Occipital lobe (tissue), 3 donors: ENCODE measurements at places on chromosomes 4 and X. TPM values are rescaled to one million over a fixed set of nuclear protein-coding genes. Genes with fewer than 3 reads are reported as not detected.
A peak's percentile ranks its signal among the peaks of the same experiment; 100 is the strongest.

- DNase-seq, result no peak
Measured at GRCh38 chr4:96993560-96993959, 1149.7 kb downstream of the STPG2 start.

DNA sequence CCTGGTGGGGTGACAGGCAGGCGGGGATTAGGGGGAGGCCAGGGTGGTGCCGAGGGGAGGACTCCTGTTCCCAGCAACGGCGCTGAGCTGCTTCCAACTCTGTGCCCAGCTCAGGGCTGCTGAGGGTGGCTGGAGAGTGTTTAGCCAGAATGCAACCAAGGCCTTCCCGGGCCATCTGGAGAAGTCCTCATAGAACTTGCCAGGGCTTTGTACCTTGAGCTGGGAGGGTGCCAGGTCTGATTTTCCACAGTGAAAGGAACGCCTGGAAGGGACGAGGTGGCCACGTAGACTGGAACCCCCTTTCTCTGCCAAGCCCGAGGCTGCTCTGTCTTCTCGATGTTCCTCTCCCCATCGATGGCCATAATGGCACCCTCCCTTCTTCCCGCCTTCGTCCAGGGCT, 57.0 kb upstream of the GPR78 start:
- DNase-seq, result no peak

DNA sequence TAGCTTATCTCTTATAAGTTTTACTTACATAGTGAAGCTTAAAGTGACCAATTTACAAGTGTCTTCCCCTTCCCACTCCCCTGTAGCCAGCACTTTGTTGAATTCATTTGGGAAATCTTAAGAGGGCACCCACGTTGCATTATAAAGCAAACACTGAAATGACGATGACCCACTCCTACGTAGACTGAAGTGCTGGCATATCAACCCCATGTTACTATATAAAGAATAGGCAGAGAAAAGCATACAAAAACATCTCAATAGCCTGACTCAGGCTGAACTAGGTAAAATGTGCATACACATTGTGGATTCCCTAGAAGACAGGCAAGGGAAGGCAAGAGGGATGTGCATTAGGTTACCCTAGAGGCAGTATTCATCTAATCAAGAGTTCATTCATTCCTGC, 313.4 kb downstream of the TENM3 start:
- DNase-seq, result no peak

- DNase-seq, result peak; percentile 21
Measured at GRCh38 chrX:120446498-120446897, 22.6 kb downstream of the LAMP2 start.

ADH6 gene
- total RNA-seq, result not detected

DNA sequence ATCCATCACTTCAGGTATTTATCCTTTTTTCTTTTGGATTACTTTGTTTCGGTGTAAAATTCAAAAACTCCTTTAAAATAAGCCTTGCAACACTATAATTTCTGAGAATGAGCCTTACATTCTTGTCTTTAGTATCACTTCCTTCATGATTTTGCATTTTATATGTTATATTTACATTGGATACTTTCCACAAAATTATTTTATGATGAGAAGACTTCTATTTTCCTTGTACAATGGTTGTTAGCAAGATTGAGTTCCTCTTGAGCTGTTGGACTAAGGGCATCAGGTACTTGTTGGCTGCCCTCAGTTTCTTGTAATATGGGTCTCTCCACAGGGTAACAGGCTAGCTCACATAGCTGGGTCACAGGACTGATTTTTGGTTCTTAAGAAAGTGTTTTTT, 22.7 kb upstream of the HPGDS start:
- no peak for DNase-seq
